ENCODE measurements at places on chromosomes 11 and 22.

- DNase-seq, result no peak
Measured at GRCh38 chr11:122874991-122875390, 7.6 kb upstream of the JHY start.

DNA sequence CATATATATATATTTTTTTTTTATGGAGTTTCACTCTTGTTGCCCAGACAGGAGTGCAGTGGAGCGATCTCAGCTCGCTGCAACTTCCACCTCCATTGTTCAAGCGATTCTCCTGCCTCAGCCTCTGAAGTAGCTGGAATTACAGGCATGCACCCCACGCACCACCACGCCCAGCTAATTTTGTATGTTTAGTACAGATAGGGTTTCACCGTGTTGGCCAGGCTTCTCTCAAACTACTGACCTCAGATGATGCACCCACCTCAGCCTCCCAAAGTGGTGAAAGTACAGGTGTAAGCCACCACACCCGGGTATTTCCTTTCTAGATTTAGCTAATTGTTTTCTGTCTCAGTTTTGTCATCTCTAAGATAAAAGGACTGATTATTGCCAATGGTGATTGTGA is 821.1 kb downstream of the CNTN5 start:
- no peak for DNase-seq

GRCh38 chr11:8263769-8264410 is at the start of gene LMO1:
Gene LMO1, minus strand, starts transcription at chr11:8263878. Its CDS starts 516 bp downstream, at chr11:8263362.
- peak; percentile 46 for DNase-seq

DNA sequence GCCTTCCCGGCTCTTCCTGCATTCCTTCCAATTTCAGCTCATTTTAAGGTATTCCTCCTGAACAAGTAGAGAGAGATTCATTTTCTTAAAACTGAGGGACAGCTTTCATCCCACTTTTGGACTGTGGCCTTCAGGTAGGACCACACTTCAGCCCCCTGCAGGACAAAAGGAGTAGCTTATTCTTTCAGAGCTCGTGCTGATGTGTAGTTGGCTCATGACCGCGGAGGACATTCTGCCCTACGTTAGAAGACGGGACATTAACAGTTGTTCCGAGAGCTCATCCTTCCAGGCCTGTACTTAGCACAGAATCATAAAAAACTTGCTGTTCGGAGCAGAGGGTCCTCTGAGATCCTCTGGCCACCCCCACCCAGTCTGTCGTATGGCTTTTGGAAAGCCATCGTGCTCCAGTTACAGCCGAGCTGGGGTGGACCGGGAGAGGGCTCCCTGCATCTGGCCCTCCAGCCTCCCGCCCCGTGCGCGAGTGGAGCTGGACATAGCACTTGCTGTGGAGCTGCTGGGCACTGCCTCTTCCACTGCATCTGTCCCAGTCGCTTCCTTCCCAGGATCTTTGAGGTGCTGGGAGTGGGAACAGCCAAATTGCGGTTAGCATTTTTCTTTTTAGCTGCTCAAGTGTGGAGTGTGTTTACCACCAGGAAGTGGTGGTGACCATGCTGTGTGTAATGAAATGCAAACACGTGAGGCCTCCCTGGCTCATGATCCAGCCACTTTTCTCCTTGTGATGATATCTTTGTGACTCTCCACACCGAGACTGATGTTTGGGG is 250.3 kb downstream of the TBC1D22A start:
- DNase-seq, result no peak

- no peak for DNase-seq
Measured at GRCh38 chr11:116730241-116730561, 42.6 kb downstream of the BUD13 start.

GRCh38 chr22:24819911-24820461 is 14.0 kb downstream of the SGSM1 start:
- no peak for DNase-seq

DNA sequence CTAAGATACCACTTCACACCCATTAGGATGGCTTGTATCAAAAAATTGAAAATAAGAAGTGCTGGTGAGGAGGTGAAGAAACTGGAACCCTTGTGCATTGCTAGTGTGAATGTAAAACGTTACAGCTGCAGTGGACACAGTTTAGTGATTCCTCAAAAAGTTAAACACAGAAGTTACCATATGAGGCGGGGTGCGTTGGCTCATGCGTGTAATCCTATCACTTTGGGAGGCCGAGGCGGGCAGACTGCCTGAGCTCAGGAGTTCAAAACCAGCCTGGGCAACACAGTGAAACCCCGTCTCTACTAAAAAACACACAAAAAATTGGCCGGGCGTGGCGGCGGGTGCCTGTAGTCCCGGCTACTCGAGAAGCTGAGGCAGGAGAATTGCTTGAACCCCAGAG is 43.5 kb downstream of the SGSM3 start:
- DNase-seq, result no peak

- no peak for DNase-seq
Measured at GRCh38 chr11:42768576-42768975, 543.2 kb upstream of the API5 start.

DNA sequence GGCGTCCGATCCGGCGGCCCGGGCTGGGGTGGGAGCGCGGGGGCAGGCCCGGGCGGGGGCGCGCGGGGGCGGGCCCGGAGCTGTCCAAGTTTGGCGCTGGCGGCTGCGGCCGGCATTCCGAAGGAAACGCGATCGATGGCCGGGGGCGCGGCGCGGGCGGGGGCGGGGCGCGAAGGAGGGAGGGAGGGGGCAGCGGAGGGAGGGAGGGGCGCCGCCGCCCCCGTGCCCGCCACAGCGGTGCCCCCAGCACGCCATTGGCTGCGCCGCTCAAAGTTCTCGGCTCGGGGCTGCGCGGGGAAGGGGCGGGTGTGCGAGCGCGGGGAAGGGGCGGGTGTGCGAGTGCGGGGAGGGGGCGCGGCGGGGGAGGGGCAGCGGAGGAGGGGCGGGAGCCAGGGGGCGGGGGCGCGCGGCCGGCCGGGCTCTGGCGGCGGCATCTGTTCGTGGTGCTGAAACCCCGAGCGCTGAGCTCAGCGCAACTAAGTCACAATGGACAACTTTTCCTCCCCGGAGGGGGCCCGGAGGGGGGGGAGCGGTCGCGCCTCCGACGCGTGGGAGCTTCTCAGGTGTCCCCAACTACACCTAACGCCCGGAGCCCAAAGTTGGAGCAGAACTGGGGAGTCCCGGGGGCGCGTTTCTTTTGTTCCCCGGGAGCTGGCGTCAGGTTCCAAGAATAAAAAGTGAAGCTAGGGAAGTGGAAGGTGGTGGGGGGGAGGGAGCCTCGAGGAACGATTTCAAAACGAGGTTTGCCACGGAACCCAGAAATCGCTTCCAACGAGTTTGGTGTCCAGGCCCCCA is 2.2 kb downstream of the PHF21B start:
- DNase-seq, result no peak

DNA sequence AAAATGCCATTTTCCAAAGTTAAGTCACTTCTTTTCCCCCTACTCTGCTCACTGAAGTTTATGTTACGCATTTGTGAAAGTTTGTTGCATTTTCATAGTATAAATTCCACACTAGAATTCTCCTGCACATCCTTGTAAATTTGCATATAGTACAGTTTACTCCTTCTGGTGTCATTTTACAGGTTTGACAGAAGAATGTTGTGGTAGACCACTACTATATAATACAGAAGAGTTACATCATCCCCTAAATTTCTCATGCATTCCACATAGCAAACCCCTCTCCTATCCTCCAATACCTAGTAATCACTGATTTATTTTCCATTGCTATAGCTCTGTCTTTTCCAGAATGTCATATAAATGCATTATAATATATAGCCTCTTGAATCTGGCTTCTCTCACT is 64.5 kb downstream of the CCDC73 start:
- DNase-seq, result no peak

DNA sequence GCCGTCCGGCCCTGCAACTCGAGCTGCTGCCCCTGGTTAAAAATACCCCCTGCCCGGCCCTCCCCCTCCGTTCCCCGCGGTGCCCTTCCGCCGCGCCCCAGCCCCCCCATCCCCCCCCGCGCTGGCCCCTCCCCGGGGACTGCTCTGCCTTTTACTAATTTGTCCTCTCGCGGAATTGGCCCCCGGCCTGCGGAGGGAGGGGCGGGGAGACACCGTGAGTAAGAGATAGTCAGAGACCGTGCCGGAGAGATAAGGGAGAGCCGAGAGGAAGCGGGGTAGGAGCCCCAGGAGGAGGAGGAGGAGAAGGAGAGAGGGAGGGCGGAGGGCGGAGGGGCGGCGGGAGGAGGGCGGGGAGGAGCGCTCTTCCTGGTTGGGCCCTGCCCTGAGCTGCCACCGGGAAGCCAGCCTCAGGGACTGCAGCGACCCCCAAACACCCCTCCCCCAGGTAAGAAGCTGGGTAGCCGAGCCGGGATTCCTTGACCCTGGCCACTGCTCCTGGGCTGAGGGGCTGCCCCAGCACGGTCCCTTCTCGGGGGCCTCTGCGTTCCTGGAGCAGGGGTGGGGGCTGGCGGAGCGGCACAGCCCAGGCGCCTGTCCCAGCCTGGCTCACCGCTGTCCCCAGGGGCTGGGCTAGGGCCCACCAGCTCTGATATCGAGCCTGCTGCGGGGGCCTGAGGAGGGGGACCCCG is at the start of gene CAPN1:
Gene CAPN1, plus strand, starts transcription at position 360 of the 689 bp plus-strand sequence. CDS start 774 bp downstream, outside the sequence.
- peak; percentile 62 for DNase-seq

DNA sequence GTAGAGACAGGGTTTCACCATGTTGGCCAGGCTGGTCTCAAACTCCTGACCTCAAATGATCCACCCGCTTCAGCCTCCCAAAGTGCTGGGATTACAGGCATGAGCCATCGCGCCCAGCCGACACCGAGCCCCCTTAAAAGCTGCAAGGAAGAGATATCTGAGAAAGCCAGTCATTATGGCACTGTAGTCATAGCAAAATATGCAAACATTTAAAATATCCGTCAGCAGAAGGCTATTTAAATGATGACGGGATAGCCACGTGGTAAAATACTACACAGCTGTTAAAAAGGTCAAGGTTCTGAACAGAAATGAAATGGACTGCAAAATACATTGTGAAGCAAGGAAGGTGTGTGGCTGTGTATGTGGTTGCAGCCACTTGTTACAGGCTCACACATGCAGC is 6.4 kb upstream of the CCDC88B start:
- no peak for DNase-seq

DNA sequence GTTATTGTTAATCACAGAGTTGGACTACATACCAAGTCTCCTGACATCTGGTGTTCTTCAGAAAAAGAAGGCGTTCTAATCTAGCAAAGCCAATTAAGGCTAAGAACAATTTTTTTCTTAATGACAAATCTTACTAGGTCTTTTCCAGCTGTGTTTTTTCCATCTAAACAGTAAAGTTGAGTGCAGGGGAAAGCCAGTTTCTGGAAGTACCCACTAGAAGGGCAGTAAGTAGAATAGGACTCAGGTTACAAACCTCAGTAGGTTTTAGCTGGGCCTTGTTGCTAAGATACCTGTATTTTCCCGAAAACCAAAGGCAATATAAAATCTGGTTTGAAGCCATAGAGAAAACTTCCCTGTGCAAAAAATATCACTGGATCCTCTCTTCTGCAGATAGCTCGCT is 351.9 kb downstream of the ETS1 start:
- no peak for DNase-seq

- no peak for DNase-seq
Measured at GRCh38 chr11:30852091-30852490, 265.9 kb upstream of the MPPED2 start.

- DNase-seq, result no peak
Measured at GRCh38 chr11:99865951-99866350, 821.1 kb upstream of the ARHGAP42 start.

DNA sequence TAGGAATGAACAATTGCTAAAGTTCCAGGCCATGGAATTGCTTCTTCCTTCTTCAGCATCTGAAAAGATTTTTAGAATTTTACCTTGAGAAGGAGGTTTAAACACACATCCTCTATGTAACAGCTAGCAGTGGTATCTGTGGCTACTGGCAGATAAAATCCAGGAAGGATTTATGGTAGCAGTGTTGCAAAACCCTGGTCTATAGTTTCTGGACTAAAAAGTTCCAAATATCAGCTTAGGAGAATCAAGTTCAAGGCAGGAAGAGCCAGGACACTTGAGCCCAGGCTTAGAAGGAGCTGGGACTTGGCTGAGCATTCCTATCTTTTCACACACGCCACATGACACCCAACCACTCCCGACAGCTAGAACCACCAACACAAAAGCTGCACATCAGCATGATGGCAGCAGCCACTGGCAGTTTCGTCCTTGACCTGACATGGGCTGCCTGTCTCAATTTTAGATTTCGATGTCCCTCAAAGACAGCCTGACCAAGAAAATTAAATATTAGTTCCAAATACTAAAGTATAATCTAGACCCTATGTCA is 14.1 kb downstream of the LARGE2 start:
- DNase-seq, result no peak

DNA sequence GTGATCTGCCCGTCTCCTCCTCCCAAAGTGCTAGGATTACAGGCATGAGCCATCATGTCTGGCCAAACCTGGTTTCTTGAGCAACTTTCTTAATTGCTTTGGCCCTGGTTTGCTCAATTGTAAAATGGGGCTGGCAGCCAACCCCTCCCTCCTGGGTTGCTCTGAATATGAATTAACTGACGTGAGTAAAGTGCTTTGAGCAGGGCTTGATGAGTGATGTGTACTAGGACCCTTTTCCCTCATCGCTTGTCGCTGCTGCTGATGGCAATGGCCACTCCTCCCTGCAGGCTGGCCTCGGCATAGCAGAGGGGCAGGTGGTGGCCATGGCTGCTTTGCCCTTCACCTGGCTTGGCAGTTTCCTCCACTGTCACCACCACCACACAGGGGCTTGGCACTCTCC is 41.5 kb downstream of the RNF141 start:
- DNase-seq, result no peak

GRCh38 chr11:34667810-34668582 is 47.1 kb downstream of the EHF start:
- no peak for DNase-seq

DNA sequence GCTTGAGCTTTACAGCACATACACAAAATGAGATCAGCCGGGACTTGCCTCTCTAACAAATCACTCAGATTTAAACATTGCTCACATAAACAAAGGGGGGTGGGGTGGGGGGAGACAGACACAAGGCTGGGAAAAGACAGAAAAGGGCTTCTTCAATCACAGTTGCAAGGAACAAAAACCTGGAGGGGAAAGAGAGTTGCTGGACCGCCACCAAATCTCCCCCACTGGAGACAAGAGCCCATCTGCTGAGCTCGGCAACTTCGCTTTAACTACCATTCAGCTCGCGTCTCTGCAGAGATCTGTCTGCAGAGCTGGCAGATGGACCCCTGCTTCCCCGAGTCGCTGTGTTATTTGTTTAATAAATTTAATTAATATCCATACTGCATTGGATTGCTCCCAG is 165.0 kb downstream of the RCN1 start:
- no peak for DNase-seq

DNA sequence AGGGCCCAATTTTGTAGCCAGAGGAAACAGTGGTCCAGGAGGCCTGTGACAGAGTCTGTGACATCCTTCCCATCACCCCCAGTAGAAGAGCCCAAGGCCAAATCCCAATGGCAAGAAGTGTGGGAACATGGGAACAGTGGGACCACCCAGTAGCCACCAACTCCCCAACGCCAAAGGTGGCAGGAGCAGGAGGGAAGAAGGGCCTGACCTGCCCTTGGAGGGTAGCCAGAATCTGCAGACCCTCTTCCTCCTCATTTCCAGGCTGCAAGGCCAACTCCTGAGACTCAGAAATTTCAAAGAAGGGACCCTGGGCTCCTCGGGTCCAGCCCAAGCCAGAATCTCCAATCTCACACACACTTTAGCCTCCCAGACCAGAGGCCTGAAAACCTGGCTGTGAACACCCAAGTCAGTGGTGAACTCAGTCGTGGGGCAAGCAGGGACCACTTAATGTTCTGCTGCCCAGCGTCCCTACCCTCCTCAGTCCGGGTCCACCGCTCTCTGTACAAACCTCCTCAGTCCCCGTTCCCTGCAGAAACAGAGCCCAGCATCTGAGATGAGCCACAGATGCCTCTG is 6.2 kb downstream of the RAB3IL1 start:
- no peak for DNase-seq

GRCh38 chr11:93652161-93652597 is 9.3 kb upstream of the CEP295 start:
- DNase-seq, result no peak

- DNase-seq, result peak; percentile 76
Measured at GRCh38 chr22:35629406-35630216, 12.5 kb upstream of the MB start.
